Lower lobe of right lung (tissue), 2 donors: ENCODE measurements at places on chromosomes 4 and X. TPM values are rescaled to one million over a fixed set of nuclear protein-coding genes. Genes with fewer than 3 reads are reported as not detected.

GRCh38 chr4:27062256-27062655 lies 201.6 kb downstream of the STIM2 start:
- DNase-seq, result no peak

DNA sequence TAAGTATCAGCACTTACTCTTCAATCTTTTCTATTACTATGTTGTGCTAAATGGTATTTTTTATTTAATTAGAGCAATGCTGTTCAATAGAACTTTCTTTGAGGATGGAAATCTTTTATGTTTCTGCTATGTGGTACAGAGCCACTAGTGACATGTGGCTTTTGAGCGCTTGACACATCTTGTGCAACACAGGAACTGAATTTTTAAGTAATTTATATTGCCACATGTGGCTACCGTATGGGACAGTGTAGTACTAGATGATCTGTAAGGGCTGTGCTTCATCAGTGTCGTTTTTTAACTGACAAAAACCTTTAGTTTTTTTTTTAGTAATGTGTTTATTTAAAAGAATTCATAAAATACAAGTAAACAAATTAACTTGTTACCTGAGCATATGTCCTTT lies 22.4 kb downstream of the HPRT1 start:
- DNase-seq, result no peak

GRCh38 chrX:48702032-48702431 lies 5.5 kb downstream of the SUV39H1 start:
- no peak for DNase-seq

Gene FGA
- 35.4 TPM for total RNA-seq

GRCh38 chr4:74009307-74009706 lies 10.8 kb upstream of the CXCL5 start:
- DNase-seq, result no peak
